ENCODE measurements at places on chromosomes 16 and 17.

DNA sequence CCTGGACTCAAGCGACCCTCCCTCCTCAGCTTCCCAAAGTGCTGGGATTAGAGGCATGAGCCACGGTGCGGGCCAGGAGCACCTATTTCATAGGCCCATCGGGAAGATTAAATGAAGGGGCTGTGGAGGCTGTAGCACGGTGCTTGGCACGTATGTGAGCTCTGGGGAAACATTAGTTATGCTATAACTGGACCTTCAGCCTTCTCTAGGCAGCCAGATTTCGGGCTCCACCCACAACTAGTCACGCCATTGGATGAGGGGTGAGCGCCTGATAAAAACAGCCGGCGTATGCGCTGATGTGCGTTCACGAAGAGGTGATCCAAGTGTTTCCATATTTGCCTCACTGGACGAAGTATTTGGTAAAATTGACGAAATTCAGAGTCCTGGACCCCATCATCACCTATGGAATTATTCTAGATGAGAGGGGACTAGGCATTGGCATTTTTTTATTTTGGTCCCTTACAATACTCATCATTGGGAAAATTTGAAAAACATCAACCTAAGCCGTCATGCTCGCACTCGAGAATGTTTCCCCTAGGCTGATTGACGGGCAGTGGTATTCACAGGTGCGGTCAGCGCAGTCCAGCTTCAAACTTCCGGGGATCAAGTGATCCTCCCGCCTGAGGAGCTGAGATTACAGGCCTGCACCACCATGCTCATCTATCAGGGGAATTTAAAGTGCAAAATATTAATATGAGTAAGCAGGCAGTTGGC lies 1.8 kb upstream of the ANKRD11 start:
- no peak for DNase-seq

DNA sequence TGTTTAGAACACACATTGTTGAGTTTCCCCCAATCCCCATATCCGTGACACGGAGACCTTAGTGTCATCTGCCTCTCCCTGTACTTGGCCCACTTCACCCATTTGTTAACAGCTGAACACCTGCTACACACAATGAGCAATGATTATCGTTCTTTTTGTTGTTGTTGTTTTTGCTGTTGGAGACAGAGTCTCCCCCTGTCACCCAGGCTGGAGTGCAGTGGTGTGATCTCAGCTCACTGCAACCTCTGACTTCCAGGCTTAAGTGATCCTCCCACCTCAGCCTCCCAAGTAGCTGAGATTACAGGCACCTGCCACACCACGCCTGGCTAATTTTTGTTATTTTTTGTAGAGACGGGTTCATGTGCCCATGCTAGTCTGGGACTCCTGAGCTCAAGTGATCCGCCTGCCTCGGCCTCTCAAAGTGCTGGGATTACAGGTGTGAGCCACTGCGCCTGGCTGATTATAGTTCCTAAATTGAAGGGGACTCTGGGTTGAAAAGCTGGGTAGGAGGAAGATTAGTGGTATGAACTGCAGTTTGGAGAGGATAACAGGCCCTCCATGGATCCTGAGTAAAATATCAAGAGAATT lies 21.6 kb downstream of the NDE1 start:
- no peak for DNase-seq

GRCh38 chr17:61260071-61260797 lies 139.4 kb upstream of the TBX2 start:
- no peak for DNase-seq

DNA sequence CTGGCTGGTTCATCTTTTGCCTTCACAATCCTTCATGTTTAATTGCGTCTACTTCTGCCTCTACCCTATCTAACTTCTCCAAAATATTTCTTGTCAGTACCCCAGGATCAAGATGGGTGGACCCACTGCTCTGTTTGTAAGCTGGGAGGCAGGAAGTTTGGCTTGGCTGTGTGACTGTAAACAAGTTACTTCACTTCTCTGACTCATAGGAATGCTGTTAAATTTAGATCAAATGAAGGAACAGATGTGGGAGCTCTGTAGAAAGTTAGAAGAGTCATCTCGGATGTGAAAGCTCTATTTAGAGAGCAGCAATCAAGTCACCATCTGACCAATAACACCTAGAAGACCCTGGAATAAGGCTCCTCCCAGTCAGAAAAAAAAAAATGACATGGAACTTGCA lies 55.2 kb upstream of the MRTFB start:
- DNase-seq: no peak

DNA sequence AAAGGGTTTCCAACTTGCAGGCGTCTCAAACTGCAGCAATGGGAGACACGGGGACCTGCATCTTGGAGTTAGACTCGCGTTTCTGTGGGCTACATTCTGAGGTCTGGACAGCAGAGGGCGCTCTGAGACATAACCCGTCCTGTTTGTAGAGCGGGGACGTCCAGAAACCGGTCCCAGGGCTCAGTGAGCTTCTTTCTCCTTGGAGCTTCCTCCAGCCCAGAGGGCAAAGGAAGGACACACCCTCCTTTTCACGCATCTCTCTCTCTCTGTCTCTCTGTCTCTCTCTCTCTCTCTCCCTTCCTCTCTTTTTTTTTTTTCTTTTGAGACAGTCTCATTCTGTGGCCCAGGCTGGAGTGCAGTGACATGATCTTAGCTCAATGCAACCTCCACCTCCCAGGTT lies 19.8 kb downstream of the COX4I1 start:
- DNase-seq: peak; percentile 90

DNA sequence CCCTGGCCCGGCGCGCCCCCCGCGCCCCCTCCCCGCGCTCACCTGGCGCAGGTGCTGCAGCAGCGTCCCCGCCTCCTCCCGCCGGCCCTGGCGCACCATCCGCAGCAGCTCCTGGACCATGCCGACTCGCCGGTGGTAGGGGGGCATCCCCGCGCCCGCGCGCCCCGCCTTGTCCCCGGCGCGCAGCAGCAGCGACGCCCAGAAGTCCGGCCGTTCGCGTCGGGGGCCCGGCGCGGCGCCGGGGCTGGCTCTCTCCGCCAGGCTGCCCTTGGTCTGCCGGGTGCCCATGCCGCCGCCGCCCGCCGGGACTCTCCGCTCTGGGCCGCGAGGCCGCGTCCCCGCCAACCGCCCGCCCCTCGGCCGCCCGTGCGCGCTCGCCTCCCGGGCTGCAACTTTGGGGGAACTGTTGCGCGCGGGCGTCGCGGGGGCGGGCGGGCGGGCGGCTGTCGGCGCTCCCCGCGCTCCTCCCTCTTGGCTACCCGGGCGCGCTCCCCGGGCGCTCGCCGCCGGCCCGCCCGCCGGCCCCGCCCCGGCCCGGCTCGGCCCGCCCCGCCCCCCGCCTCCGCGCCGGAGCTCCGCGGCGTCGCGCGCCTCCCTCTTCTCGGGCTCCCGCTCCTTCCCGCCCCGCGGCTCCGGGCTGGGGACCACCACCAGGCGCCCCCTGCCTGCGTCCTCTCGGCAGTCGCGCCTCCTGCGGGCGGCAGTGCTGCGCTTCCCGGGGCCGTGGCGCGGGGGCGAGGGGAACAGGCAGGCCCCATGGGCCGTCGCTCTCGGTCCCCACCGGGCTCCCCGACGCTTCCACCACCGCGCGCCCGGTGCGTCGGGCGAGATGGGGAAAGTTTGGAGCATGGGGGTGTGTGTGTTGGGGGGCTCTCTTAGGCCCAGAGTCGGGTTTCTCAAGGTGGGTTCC lies at the start of gene LRRC75A:
TSS of gene LRRC75A (minus strand) at position 491 of the 910 bp plus-strand sequence. CDS start at position 288, 203 bp downstream.
- peak; percentile 42 for DNase-seq

DNA sequence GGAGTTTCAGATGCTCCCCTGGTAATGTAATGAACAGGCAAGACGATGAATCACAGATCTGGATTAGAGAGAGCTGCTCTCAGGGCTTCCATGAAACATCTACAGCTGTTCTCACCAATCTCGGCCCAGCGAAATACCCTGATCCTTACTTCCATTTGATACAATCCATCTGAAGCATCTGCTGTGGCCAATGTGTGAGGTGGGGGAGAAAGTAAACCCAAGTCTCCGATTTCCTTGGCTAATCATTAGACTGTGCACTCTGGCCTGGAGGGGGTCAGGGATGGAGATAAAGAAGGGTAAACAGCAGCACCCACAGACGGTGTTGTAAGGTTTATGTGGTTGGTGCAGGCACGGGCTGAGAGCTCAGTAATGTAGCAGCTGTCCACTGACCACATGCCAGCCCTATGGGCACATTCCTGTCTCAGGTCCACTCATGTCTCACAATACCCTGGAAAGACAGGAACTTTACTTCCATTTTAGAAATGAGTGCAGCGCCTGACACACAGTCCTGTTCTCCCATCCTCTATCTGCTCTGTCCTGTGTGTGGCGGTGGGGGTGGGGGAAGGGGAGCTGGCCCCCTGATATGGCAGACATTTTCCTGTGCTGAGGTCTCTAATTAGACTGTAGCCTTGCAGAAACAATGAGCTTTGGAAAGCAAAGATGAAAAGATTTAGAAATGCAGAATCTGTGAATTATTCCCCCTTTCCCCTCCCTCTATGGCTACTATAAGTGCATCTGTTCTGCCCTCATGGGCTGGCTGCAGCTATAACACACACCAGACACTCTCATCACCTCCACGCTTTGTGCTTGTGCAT lies 48.3 kb upstream of the ERN1 start:
- DNase-seq: no peak

DNA sequence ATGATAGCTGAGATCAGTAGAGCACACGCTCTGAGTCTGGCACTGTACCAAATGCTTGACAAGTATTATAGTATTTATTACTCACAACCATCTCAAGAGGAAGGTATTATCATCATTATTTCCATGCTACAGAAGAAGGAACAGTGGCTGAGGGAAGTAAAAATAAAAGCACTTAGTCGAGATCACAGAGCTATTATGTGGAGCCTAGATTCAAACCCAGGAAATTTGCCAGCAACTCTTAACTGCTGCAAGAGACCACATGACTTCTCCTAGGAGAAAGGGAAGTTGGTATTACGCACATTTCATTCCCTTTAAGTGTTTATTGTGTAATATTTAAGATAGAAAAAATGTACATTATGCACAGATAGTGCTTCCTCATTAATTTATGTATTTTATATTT lies 1.0 kb upstream of the RHOT1 start:
- no peak for DNase-seq

- DNase-seq: no peak
Observed at GRCh38 chr17:44961921-44962350, 6.2 kb downstream of the C1QL1 start.

- DNase-seq: no peak
Observed at GRCh38 chr17:79840269-79840988, 1.2 kb upstream of the CBX4 start.

DNA sequence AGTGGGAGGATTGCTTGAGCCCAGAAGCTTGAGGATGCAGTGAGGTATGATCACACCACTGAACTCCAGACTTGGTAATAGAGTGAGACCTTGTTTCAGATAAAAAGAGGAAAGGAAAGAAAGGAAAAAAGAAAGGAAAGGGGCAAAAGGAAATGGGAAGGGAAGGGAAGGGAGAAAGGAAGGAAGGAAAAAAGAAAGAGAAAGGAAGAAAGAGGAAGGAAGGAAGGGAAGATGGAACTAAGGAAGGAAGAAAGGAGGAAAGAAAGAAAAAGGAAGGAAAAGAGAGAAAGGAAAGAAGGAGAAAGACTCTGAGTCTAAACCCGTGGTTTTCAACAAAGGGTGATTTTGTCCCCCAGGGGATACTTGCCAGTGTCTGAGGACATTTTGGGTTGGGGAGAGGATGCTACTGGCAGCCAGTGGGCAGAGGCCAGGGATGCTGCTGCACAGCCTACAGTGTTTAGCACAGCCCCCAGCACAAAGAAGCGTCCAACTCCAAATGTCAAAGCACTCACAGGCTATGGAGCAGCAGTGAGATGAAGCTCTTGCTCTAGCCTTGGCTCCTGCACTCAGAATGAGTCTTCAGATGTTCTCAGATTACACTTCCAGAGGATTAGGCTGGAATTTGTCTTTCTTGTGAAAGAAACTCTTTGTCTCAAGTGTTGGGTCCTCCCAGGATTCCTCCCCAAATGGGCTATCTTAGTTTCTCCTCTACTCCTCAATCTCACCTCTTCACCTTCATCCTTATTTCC lies 64.2 kb downstream of the BMERB1 start:
- no peak for DNase-seq

DNA sequence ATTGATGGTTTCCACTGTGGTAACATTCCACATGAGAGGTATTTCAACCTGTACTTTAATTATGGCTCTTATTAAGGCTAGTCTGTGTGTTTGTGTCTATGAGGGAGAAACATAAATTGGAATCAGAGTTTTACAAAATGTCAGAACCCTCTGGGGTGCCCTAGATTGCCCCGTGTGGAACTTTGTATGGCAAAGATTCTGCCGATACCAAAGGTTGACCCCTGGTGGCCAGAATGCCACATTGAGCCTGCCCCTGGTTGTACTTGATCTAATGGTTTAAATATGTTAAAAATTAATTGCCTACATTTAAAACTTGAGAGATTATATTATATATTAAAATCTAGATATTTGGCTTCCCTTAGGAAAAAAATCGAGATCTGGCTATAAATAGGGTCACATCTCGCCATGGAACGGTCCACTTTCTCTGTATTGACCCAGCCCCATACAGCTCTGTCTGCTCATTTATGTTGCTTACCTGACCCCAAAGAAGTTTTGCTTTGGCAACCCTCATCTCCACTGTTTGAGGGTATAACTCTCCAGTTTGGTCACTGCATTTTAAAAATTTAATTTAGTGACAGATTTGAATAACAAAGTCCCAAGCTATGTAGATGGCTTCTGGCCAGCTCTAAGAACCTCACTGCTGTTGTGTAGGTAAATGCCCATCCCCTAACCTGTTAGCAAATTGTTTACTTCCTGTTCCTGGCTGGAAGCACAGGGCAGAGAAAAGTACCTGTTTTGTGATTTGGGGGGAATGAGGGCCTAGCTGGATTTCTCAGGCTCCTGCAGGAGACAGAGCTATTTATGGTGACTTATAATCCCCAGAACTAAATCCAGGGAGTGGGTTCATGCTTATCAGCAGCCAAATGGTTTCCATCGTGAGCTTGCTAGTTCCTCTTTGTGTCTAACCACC lies 95.0 kb downstream of the PLCG2 start:
- DNase-seq: peak; percentile 35

GRCh38 chr16:1021553-1022160 lies 40.1 kb downstream of the SOX8 start:
- DNase-seq: no peak

DNA sequence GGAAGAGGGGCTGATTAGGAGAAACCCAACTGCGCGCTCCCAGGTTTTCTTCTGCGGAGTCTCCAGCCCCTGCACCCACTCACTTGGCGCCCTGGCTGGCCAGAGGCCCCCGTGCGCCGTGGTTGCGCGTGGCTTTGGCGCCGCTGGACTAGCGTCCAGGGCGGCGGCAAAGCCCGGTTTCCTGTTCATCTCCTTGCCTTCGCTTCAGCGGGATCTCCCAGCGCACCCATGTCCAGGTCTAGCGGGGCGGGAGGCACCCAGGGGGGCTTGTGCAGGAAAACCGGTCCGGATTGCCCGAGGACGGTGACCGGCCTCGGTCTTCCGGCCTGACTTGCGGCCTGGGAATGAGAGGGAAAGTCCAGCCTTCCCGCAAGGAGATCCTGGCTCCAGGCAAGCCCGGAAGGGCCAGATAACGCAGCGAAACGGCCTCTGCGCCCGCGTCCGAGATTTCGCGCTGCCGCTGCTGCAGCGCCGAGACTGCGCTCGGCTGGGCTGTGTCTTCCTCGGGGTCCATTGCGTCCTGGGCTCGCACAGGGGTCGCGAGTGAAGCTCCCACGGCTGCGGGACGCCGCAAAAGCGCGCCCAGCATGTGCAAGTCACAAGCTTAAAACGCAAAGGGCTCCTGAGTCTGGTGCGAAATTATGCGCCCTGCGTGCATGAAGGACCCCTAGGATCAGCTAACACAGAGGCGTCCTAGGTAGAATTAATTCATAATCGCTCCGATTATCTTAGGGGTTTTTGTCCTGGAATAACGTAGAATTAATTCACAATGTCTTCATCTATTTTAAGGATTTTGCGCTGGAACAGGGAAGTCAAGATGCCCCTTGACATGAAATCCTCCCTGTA lies 5.7 kb downstream of the FOXF1 start:
- no peak for DNase-seq

- no peak for DNase-seq
Observed at GRCh38 chr17:61806936-61807335, 56.4 kb downstream of the BRIP1 start.

Measured in stimulated activated CD4-positive, alpha-beta T cell treated with anti-CD3 and anti-CD28 coated beads, Interleukin-4, amount 100 ng/mL, for 24 hours (primary cell).